Myometrial cell (primary cell): ENCODE measurements at places on chromosomes 1 and 21. TPM values are rescaled to one million over a fixed set of nuclear protein-coding genes. Genes with fewer than 3 reads are reported as not detected.

ACTL8 gene
- not detected in 2 replicates for total RNA-seq

SH3BGR gene
- total RNA-seq = 1.2 and 4.9 TPM in 2 replicates

S100A11 gene
- total RNA-seq = 548 and 613 TPM in 2 replicates

CYB5RL gene
- total RNA-seq = 2.3 and 3.5 TPM in 2 replicates

FMOD gene
- total RNA-seq = 1.9 and 3.5 TPM in 2 replicates

KIAA0040 gene
- under 0.01 TPM in 1 of 2 replicates, not detected in the other for total RNA-seq

CLDN17 gene
- not detected in 2 replicates for total RNA-seq

SNAPIN gene
- total RNA-seq = 71.8 and 89.7 TPM in 2 replicates

ZYG11A gene
- total RNA-seq = 0.86 and 0.89 TPM in 2 replicates

LHX8 gene
- total RNA-seq = not detected in 2 replicates

GNG4 gene
- total RNA-seq = 0.86 and 7.6 TPM in 2 replicates

CFHR5 gene
- not detected in 2 replicates for total RNA-seq
